ENCODE measurements at places on chromosomes 4 and X.
A peak's percentile ranks its signal among the peaks of the same experiment; 100 is the strongest.

DNA sequence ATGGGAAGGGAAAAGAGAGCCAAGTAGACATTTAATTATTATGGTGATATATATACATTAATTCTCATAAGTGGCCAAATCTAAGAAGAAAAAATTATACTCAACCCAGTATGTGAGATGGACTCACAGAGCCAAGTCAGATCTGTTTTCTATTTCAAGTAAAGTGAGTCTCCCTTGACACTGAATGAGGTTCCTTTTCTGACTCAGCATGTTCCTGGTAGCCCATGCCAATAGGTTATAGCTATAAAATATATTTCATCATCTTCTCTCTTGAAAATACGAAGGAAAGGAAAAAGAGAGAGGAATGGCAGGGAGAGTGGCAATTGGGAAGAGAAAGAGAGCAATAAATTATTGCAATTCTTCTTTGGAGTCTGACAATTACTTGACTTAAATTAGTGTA lies 68.8 kb upstream of the GRIA2 start:
- no peak for DNase-seq

DNA sequence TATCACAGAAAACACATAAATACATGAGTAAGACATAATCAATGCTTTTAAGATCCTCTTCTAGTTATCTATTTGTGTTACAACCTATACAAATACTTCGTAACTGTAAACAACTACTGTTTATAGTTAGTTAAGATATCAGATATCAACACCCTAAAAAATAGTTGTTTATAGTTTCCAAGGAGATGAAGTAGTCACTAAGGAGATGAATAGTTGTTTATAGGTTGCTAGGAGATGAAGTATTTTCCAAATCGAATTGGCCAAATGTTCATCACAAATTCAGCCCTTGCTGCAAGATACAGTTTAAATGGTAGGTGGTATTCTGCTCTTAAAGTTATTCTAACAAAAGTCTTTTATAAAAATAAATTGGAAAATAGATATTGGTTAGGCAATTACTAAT lies 618.2 kb upstream of the PCDH10 start:
- DNase-seq: peak; percentile 22

- DNase-seq: no peak
These were observed 103.1 kb downstream of the PSAPL1 start for GRCh38 chr4:7331682-7332000.

- no peak for DNase-seq
These were observed 538.3 kb upstream of the PCDH7 start for GRCh38 chr4:30181918-30182317.

DNA sequence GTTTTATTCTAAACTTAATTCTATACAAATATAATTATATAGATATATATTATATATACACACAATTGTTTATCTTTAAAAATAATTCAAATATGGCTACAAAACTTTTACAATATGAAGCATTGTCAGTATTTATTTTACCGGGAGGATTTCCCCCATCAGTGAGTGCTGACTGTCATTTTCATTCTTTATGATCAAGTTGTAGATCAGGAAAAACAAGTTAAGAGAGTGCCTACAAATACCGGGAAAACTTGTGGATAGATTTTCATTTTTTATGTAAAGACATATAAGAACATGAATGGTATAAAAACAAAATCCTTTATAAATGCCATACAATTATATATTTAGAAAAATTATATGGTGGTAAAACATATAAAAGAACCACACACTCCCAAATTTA lies 37.8 kb downstream of the CLCN3 start:
- DNase-seq: no peak

DNA sequence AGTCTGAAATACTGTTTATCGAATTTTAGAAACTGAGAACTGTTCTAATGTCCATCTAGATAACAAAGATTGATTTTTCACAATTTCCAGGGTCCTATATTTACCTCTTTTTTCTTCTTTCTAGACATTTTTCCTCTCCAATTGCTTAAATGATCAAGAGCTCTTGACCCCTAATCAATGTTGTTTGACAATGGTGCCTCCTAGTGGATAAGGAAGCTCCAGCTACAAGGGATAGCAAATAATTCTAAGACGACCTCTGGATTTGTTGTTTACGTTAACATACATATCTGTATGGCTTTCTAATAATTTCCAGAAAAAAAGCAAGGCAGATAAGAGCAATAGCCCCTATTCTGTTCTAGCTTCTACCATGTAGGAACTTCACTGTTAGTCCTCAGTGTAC lies 35.8 kb downstream of the GPR82 start:
- peak; percentile 28 for DNase-seq

Measured in NAMALWA (cell line).